ENCODE measurements at places on chromosomes 1 and 21.

DNA sequence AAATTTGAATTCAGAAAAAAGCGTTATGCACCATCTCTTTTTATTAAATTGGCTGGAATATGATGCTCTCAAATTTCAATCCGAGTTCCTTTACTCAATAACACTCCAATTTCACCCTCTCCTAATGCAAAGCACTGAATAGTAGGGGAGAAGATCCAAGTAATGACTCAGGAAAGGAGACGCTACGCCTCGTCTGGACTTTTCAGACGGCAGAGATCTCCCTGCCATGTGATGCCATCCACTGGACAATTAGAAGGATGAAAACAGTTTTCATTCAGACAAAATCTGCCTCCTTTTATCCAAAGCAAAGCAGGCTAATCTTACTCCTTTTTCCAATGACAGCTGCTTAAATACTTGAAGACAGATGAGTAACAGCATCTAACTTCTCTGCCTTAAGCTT lies 242.4 kb upstream of the GREM2 start:
- DNase-seq, result no peak

DNA sequence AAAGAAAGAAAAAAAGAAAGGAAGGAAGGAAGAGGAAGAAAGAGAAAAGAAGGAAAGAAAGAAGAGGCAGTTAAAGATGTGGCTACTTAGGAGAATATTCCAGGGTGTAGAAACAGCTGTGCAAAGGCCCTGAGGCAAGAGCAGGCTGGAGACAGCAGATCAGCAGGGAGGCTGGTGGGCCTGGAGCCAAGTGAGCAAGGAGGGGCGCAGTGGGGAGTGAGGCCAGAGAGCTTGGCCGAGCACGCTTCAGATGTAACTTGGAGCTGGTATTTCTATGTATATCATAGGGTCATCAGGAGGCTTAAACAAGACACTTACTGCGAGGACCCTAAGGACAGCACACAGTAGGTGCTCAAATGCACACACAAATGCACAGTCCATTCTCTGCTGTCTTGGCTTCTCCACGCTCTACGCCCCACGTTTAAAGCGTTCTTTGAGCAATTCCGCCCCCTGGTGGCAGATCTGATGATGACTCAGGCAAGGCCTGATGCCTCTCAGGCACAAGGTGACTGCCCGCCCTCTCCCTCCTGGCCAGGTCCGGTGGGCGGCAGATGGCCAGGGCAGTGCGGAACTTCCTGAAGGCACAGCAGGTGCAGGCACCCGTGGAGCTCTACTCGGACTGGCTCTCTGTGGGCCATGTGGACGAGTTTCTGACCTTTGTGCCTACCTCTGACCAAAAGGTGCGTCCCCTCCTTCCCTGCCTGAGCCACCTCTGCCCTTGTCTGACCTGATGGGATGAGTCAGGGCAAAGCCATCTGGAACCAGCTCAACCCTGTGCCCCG lies 11.9 kb upstream of the PADI3 start:
- DNase-seq, result peak; percentile 85

DNA sequence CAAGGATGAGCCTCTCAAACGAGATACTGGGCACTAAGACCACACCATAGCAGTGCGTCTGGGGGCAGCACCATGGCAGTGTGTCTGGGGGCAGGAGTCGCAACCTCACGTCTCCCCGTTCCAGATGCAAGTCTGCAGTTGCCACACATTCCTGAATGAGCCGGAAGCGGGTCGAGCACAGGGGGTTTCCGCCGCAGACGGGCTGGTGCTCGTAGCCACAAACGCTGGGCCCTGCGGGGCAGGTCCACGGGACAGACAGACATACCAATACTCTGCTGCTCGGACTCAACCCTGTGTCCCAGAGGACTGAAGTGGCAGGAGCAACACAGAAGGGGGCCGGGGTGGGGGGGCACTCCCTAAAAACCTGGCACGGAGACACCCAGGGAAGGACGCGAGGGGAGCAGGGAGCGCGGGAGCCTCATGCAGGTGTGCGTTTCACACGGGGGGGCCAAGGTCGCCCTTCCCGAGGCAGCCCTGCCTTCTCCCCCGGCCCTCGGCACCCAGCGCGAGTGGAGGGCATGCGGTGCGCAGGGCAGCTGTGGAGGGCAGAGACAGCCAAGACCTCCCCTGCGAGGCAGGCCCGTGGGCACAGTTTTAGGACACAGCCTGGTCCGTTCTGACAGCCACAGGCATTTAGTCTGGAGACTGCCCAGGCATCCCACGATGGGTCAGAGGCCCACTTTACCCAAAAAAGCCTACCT lies 24.5 kb downstream of the PTTG1IP start:
- DNase-seq, result no peak

DNA sequence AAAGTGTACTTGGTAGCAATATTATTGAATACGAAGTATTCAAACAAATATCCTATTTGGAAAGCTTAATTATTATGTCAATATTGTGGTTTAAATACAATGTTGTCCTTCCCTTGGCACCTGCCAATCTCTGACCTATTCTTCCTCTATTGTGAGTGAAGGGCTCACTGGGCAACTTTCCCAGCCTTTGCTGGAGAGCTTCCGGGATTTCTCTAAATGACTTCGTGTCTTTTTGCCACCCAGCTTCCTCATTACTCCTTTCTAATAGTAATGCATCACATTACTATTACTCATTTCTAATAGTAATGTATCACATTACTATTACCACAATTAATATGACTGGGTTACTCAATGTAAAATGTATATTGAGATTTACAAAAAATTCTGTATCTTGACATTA lies 880.6 kb downstream of the BRINP3 start:
- no peak for DNase-seq

- DNase-seq, result no peak
These were observed 2.0 kb upstream of the LDLRAP1 start for GRCh38 chr1:25541425-25541824.

- DNase-seq, result no peak
These were observed 14.5 kb downstream of the AIDA start for GRCh38 chr1:222697826-222698225.

- DNase-seq, result no peak
These were observed 1.9 kb downstream of the ZYG11B start for GRCh38 chr1:52727956-52728656.

- DNase-seq, result no peak
These were observed 50.3 kb downstream of the ARID4B start for GRCh38 chr1:235277709-235278108.

DNA sequence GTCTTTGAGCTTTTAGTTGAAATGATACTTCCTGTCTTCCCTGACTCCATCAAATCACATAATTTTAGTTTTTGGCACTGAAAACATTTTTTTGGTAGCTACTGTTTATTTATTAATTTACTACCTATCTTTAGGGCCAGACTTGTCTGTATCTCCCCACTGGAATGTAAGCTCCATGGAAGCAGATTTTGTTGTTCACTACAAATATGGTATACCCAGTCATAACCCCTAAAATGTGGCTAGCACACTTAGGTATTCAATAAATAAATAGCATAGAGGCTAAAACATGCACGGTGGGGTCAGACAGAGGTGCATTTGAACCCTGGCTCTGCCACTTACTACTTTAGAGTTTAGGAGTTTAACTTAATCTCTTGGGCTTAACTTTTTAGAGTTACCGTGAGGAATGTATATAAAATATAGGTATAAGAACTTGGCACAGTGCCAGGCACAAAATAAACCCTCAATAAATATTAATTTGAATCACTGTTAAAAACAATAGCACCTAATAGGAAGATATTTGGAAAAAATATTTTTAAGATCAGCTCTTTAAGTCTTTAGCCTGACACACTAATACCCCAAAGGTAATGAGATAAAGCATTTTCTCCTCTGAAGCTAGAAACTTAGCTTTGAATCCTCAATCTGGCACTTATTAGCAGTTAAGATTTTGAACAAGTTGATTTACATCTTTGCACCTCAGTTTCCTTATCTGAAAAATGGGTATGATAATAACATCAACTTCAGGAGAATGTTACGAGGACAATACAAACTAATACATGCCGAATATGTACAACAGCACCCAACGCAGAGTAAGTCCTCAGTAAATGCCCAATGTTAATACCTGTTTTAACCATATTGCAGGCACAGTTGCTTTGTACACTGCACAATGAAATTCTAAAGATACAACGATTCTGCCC lies 59.6 kb upstream of the HP1BP3 start:
- DNase-seq, result no peak

- DNase-seq, result no peak
These were observed 8.2 kb upstream of the RGSL1 start for GRCh38 chr1:182441719-182442118.

DNA sequence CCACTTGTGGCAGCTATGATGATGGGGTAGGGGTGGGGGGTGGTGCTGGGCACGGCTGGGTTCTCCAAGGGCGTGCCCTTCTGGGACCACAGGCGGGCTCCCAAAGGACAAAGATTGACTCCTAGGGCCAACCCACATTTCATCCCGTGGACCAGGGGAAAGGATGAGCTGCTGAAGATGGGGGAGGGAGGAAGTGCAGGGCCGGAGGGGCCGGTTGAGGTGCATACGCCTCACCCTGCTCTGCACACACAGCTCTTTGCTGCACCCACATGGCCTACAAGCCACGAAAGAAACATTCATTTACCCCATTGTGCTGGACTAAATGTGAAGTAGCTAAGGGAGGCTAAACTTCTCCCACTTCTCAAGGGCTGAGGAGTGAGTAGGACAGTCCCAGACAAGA lies 34.2 kb upstream of the GNPAT start:
- no peak for DNase-seq

- no peak for DNase-seq
These were observed 661.0 kb upstream of the PTBP2 start for GRCh38 chr1:96060621-96061020.

DNA sequence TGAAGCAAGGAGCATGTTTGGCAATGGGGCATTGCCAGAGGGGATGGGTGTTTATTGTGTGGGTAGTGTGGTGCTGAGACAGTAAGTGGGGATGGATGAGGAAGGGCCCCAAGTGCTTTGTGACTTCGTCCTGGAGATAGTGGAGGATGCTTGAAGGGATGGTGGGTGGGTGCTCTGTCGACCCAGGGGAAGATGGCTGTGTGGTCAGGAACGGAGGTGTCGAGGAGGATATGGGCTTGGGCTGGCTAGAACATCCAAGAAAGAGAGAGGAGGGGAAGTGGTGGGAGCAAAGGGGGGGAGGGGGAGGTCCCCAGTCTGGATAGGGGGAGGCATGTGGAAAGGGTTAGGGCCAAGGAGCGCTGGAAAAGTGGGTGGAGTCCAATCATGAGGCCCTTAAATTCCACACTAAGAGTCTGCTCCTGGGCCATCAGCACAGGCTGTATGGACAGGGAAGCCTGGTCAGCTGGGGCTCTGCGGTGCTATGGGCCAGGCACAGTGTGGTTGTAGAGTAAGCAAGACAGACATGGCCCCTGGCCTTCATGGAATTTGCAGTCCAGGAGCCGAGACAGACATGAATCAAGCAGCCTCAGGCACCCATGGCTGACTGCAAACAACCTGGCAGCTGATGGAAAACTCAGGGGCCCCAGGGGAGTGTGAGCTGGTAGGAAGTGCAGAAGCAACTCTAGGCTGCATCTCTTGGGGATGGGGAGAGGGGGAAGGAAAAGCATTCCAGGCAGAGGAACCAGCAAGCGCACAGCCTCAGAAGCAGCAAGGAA lies 36.3 kb downstream of the EDN2 start:
- DNase-seq, result no peak

GRCh38 chr1:203308328-203308922 lies 3.1 kb downstream of the BTG2 start:
- DNase-seq, result no peak

GRCh38 chr1:210685295-210685650 lies 356.6 kb downstream of the HHAT start:
- DNase-seq, result no peak

DNA sequence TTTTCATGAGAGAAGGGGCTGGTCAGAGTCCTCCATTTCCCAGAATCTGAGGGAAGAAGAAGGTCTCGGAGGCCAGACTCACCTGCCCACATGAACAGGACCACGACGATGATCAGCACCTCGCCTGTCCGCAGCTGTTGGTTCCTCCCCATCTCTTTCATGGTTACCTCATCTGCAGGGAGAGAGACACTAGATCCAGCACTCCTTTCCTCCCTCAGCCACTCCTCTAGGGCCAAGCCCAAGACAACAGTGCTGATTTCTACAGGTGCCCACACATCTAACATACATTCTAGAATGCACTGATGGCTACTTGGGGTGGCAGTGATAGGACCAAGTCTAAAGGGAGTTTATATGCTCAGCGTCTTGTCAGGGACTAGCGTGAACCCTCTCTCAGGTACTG lies 3.0 kb downstream of the FNDC5 start:
- DNase-seq, result no peak

DNA sequence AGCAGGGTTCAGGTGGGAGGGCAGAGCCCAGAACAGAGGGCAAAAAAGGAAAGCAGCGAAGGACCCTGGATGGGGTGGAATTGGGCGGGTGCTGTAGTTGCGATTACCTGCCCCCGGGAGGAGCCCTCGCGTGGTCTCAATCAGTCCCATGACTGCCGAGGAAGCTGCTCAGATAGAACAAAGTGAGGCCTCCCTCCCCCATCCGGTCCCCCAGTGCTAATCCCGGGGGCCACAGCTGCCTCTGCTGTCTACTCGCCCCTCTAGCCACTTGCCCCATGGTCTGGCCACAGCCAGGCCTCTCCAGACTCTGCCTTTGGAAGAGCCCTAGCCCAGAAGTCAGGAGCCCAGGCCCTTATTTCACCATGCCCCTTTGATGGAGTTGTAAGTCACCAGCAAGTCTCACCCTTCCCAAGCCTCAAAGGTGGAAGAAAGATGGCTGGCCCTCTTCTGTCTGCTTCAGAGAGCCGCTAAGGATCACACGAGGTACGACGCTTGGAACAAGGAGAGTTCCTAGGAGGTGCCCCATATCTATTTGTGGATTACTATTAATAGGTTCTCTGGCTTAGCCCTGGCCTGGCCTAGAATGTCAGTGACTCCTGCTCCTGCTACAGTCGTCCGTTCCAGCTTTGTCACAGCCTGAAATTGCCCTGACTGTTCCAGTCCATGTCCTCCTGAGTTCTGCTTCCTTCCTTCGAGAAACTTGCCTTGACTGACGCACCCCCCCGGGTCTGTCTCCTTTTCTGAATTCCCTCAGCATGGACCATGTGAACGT lies 16.4 kb downstream of the ECHDC2 start:
- DNase-seq, result peak; percentile 69

- DNase-seq, result peak; percentile 1
These were observed 275.2 kb upstream of the NEGR1 start for GRCh38 chr1:72557446-72558049.

- no peak for DNase-seq
These were observed 100.8 kb downstream of the PRDM16 start for GRCh38 chr1:3169665-3170356.

GRCh38 chr1:98075626-98076025 lies 154.8 kb upstream of the DPYD start:
- no peak for DNase-seq

DNA sequence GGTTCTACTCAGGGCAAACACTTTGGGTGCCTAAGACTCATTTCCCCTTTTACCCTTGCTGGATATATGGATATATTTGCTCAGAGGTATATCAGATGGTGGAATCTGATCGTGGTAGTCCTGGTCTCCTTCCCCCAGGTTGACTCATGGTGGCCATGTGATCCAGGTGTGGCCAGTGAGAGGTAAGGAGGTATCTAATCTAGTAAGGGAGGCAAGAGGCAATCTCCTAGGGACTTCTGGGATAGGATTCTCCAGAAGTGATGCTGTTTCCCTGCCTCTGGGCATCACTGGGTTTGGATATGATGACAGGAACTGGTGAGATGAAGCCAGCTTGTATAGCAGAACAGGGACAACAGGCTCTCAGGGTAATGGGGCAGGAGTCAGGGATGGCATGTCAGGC lies 8.5 kb upstream of the DENND2D start:
- DNase-seq, result no peak

GRCh38 chr1:21305900-21306189 lies 15.6 kb upstream of the ECE1 start:
- DNase-seq, result no peak

- no peak for DNase-seq
These were observed 52.3 kb upstream of the COX20 start for GRCh38 chr1:244783138-244783537.

All from HuH-7.5 (cell line).